Erythroblast (primary cell): ENCODE measurements at places on chromosomes 1 and 21.

- peak; percentile 40 for DNase-seq
Observed at GRCh38 chr1:89633800-89634625, 1.1 kb downstream of the LRRC8C start.

- DNase-seq, result peak; percentile 59
Observed at GRCh38 chr21:34907461-34908418, 141.4 kb downstream of the RUNX1 start.

GRCh38 chr1:247303216-247303615 is 28.5 kb downstream of the ZNF496 start:
- DNase-seq, result no peak

- no peak for DNase-seq
Observed at GRCh38 chr1:70426154-70427131, 15.4 kb downstream of the CTH start.

DNA sequence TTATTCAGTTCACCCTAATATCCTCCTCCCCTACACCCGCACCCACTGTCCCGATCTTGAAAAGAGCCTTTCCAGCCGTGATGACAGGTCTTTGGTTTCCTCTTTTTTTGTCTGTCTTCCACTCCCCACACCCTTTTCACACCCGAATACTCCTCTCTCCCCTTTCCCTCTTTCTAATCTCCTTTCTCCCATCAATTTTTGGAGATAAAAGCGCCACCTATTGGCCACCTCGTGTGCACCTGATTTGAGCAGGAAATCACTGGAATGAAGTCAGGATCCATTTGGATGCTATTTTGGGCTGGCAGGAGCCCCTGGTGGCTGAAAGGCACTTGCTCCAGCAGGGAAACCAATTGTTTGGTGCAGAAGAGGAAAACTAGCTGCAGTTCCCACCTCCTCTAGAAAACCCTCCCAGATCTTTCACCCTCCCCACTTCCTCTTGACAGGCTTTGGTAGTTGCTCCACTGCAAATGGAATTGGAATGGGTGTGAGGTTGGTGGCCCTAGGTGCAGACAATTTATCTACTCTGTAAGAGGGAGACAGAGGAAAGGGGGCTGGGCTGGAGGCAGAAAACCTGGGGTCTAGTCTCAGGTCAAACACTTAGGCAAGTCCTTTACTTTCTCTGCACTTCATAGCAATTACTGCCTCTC is 8.4 kb downstream of the FOXE3 start:
- DNase-seq, result peak; percentile 15

- DNase-seq, result no peak
Observed at GRCh38 chr1:24694380-24694843, 50.8 kb upstream of the CLIC4 start.

GRCh38 chr1:192807211-192808162 is 1.4 kb upstream of the RGS2 start:
- peak; percentile 29 for DNase-seq

DNA sequence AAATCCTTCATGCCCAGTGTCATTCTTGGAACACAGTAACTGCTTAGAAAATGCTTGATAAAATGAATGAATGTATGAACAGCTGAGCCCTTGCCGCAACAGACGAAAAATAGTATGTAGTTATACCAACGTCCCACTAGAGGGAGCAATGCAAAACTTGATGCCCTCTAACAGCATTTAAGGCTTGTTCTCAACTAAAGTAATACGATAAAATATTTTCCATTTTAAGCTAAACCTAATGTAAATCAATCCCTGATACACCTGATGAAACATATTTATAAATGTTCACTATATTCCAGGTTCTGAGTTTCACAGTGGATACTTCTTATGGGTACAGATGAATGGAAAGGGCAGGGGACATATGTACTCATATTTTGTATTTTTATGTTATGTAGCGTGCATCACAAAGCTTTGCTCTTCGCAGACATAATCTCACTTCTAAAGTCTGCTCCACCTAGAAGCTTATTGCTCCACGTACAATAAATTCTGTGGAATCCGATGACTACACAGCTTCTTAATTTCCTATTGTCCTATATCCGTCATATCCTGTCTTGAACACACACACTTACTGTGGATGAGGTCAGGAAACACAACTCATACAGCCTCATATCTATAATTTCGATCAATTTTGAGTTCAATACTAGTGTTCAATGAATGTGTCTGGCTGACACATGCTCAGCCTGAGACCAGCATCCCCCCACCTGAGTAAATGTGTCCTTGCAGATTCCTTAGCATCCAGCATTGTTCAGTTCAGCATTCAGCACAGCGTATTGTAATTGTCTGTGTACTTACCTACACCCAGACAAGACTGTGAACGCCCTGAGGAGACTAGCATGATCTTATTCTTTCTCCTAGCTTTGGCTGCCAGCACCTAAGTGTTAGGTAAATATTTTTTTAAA is 4.4 kb upstream of the UTP25 start:
- DNase-seq, result peak; percentile 67

DNA sequence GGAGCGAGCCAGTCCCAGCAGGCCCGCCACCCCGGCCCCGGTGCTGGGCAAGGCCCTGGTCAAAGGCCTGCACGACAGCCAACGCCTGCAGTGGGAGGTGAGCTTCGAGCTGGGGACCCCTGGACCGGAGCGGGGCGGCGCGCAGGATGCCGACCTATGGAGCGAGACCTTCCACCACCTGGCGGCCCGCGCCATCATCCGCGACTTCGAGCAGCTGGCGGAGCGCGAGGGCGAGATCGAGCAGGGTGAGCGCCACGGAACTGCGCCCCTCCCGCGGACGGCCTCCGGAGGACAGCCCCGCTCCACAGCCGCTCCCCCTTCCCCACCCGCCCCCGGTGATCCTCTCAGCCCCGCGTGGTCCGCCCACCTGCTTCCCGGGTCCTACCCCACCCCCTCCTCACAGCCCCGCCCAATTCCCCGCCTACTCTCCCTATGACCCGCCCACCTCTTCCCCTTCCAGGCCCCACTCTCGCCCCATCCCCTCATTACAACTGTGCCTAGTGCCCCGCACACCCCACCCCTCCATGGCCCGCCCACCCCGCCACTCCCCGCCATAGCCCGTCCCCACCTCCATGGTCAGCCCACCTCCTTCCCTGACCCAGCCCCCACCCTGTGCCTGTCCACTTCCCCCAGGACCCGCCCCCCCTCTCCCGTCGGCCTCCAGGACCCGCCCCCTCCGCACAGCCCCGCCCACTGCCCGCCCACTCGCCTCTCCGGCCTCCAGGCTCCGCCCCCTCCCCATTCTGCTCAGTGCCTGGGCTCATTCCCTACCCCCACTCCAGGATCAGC is 52.7 kb downstream of the VWA5B1 start:
- peak; percentile 12 for DNase-seq

GRCh38 chr1:208122612-208123358 is 121.4 kb downstream of the PLXNA2 start:
- no peak for DNase-seq

DNA sequence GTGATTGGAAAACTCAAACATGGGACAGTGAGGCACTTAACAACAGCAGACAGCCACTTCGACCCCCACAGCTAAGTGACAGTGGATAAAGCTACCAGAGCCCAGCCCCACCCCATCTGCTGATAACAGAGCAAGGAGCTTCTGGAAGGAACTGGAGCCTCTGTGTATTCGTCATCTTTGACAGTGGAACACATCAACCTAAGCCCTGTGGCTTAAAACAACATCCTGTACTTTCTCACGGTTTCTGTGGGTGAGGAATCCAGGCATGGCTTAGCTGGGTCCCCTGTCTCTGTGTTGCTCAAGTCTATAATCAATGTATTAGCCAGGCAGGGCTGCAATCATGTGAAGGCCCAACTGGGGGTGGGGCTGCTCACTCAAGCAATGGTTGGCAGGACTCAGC is 18.4 kb upstream of the SIPA1L2 start:
- DNase-seq, result no peak

DNA sequence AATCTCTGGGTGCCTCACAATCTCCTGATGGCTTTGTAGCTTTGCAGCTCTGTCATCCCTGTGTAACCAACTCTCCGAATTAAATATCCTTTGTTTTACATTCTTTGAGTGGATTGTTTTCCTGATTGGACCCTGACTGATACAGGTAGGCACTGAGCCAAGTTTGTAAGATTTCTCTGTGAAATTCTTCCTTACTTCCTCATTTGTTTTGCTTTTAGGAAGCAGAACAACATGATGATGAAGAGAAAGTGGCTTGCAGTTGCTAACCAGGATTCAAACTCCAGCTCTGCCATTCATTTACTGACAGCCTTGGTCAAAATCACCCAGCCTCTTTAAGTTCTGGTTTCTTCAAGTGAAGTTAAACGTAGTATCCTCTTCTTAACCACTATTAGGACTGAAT is 452.3 kb downstream of the OMA1 start:
- no peak for DNase-seq

- DNase-seq, result no peak
Observed at GRCh38 chr1:17199267-17200044, 5.5 kb upstream of the PADI1 start.

DNA sequence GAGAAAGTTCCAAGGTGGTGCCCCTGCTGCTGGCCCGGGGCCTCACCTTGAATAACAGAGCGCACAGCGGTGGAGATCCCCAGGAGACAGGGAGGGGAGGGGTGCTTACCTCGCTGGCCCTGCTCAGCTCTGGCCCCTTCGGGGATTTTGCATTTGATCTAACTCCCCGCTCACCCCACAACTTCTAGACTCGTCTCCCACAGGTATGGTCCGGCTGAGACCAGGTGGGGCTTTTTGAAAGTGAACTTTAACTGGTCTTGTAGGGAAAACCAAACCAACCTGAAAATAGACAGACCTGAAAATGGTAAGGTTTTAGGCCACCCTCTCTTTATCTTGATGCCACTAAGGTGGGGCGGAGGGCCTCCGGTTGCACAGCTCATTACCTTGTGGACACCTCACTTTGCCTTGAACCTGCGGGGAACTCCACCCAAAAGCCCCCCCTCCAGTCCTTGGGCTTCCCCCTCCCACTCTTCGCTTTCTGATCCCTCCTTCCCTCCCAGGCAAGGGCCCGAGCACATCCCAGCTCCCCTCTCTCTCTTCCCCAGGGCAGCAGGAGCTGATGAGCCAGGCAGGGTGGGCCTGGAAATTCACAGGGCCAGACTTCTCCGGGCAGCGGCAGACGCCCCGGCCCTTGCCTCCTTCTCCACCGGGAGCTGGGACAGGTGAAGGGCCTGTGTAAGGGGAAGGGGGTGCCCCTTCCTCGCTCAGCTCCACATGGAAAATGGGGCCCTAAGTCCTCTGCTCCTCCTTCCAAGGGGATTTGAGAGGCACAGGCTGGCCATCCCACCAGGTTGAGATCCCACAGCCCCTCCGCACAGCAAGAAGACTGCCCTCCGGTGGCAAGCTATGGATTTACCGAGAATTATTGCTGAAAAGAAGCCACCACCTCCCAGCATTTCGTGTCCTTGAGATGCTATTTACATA is 16.1 kb downstream of the TNFRSF8 start:
- peak; percentile 23 for DNase-seq

- DNase-seq, result no peak
Observed at GRCh38 chr1:93596329-93597089, 85.1 kb downstream of the BCAR3 start.

DNA sequence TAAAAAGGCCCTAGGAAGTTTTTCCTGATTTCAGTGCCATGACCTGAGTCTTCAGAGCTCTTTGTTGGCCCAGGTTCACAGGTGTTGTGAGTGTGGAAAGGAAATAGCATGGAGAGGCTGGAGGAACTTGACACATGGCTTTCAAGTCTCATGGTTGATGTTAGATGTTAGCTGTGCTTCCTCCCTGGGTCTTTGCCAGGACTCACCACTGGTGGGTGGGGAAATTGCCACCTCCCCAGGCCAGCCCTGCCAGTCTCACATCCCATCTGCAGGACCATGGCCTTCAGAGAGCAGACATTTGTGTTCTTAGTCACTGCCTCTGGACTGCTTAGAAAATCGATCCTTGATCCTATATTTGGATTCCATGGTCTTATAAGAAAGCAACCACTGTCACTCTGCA is 383.2 kb downstream of the DISC1 start:
- no peak for DNase-seq

DNA sequence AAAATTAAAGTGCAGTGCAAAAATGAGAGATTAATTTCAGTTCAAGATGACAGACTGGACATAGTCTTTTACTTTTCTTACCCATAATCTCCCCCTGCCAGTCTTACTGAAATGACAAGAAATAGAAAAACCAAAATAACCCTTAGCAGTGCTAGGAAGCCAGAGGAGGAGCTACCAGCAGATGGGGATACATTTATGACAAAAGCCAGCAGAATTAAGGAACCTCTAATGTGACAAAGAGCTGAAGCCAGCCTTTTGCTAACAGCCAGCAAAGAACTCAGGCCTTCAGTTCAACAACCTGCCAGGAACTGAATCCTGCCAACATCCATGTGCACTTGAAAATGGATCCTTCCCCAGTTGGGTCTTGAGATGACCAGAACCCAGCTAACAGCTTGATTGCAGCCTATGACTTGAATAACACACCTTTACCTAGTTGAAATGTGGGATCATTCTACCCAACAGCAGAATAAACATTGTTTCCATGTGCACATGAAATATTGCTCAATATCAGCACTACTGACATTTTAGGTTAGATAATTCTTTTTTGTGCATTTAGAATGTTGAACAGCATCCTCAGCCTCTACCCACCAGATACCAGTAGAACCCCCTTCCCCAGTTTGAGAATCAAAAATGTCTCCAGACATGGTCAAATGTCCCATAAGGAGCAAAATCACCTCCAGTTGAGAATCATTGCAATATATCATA is 7.9 kb upstream of the TRAF5 start:
- no peak for DNase-seq

DNA sequence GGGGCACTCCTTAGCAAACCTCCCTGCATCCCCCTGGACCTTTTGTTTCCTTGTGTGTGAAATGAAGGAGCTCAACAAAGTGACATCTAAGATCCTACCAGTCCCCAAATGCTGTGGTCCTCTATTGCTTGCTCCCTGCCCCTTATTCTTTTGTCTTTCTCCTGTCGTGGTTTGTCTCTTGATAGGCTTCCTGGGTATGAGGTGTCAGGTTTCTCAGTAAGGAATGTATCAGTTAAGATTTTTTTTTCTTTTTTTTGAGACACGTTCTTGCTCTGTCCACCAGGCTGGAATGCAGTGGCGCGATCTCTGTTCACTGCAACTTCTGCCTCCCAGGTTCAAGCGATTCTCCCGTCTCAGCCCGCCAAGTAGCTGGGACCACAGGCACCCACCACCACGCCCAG is 16.8 kb downstream of the CNIH3 start:
- no peak for DNase-seq

GRCh38 chr1:208643005-208643597 is 398.9 kb upstream of the PLXNA2 start:
- no peak for DNase-seq

- DNase-seq, result no peak
Observed at GRCh38 chr1:174923820-174924219, 75.9 kb upstream of the CACYBP start.

- DNase-seq, result no peak
Observed at GRCh38 chr1:118262865-118263264, 77.8 kb upstream of the SPAG17 start.

DNA sequence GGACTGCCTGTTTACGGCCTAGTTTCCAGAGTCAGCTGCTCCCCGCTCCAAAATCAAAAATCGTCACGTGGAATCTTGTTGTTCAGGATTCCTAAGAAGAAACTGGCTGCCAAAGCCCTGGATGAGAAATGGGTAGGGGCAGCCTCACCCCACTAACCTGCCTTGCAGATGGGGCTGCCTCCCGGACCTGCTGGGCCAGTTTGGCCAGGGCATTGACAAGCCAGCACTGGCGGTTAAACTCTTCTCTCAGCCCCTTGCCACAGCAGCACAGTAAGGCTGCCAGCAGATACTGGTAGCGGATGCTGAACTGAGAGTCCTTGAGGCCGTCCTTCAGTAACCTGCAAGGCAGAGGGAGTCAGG is 31.6 kb upstream of the PPP1R15B start:
- DNase-seq, result no peak

GRCh38 chr1:200468264-200469001 is 58.6 kb upstream of the ZNF281 start:
- DNase-seq, result no peak
